H1 (cell line): ENCODE measurements at places on chromosomes 5 and 9.

- no peak for DNase-seq
These were observed 84.3 kb downstream of the CAMSAP1 start for GRCh38 chr9:135823036-135823435.

DNA sequence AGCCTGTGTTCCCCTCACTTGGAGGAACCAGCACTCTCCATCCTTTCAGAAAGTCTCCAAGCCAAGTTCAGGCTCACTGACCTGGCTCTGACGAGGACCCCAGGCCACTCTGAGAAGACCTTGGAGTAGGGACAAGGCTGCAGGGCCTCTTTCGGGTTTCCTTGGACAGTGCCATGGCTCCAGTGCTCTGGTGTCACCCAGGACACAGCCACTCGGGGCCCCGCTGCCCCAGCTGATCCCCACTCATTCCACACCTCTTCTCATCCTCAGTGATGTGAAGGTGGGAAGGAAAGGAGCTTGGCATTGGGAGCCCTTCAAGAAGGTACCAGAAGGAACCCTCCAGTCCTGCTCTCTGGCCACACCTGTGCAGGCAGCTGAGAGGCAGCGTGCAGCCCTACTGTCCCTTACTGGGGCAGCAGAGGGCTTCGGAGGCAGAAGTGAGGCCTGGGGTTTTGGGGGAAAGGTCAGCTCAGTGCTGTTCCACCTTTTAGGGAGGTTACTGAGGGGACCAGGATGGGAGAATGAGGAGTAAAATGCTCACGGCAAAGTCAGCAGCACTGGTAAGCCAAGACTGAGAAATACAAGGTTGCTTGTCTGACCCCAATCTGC, 4.7 kb upstream of the NUP214 start:
- DNase-seq, result no peak

DNA sequence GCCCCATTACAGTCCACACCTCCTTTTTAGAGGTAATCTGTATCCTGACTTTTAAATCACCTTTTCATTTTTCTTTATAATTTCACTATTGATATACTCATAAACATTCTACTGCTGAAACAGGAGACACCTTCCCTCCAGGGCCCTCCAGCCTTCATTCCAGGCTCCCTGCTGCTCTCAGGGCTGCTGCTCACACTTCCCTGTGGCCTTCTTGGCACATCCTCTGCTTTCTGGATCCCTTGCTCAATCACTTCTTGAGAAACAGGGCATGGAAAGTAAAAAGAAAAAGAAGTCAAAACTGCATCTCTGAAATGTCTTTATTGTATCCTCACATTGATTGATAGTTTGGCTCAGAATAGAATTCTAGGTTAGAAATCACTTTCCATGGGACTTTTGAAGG, 19.3 kb upstream of the WNT8A start:
- no peak for DNase-seq

DNA sequence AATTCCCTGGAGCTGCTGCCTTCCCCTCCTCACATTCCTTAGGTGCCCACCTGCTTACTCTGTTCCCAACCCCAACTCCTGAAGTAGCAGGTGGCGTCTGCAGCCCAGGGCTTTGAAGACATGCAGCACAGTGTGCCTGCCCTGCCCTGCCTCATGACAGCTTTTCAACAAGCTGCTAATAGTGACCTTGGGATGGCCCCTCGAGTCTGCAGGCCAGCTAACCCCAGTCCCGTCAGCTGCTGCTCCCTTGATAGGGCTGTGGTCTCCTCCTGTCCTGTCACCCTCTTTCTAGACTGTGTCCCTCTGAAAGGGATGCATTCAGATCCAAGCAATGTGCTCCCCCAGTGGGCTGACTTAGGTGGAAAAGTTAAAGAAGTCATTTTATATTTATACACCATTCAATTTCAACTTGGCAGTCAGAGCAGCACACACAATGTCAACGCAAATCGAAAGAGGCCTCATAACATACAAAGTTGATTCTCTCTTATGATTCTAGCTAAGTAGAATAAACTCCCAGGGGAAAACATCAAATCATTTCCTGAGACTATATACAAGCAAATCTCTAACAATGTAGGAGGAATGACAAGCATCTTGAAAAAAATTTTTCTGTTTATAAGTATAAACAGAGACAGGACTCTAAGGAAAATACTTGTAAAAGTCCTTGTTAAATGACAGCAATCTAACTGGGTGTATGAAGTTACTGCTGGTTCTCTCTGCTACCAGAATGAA, 37.9 kb downstream of the ADRB2 start:
- DNase-seq, result no peak

DNA sequence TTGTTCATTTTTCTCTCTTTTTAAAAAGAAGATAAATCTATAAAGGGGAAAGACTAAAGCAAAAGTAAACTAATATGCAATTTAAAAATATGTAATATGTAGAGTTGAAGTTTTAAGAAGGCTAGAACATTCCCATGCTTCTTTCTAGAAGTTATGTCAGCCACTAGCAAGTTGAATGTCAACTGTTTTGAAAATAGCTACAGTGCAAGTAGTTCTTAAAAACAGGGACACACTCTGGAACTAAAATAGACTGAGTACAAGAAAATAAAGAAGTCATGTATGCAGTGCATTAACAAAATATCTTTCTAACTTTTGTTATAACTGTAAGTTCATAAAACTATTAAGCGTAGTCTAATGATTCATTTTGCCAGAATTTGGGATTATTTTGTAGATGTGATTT, 7.9 kb downstream of the TMEM38B start:
- no peak for DNase-seq

DNA sequence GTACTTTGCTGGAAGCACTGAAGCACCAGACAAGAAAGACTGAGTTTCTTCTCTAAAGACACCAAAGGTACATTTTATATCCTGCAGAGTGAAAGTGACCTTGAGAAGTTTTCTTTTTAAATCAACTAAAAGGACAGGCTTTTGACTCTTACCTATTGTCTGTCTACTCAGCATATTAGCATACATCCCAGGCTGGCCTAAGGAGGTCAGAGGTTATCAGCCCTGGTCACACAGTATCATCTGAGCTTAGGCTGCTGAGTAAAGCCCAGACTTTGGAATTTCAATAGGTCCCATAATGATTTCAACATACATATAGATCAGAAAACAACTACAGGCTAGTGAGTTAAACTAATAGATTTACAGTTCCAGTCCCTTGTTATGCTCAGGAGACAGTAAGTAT, 10.1 kb upstream of the CDH9 start:
- no peak for DNase-seq

DNA sequence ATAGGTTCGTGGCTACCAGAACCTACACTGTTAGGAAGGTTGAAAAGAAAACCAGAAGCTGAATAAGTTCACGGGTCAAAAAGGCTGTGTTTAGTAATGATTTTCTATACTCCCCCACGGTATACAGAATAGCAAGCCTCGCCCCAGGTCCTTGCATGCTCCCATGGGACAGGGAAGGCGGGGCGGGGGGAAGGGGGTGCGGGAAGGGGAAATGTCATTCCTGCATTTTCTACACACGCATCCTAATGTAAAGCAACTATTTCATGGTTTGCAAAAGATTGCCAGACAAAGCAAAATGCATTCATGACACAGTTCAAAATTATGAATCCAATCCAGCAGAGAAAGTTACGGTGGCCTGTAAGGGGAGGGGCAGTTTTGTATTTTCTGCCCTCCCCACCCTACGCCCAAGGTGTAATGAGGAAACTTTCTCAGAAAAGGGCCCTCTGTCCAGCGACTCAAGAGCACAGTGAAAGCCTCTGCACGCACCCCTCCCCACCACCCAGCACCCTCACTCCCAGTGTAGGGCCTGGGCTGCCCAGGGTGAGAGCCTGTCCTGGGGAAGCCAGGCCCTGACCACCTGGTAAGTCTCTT, 105.2 kb downstream of the ROR2 start:
- DNase-seq, result no peak

GRCh38 chr9:132126680-132127236, 35.1 kb upstream of the NTNG2 start:
- DNase-seq, result no peak

DNA sequence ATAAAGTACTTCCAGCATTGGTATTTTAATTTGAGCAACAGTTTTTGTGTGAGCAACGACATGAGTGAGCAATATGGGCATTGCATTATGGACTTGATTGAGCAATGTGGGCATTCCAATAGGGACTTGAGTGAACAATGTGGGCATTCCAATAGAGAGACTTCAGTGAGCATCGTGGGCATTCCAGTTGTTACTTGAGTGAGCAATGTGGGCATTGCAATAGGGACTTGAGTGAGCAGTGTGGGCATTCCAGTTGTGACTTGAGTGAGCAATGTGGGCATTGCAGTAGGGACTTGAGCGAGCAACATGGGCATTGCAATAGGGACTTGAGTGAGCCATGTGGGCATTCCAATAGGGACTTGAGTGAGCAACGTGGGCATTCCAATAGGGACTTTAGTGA, 52.2 kb downstream of the ZCCHC7 start:
- DNase-seq, result no peak

DNA sequence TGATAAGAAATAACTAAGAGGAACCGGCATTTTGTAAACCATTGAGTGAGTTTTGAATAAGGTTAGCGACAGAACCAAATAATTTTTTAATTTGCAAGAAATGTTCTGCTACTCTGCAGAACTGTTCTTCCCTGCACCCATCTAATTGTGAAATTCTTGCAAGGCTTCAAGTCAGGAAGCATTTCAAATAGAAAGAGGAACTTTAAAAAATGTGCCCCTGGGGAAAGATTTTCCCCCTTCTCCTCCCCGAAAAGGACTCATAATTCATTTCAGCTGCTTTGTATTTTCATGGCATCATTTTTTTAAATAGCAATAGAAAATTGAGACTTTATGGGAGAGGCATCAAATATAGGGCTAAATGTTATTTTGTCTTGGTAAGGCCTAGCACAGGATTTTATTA, 180.9 kb upstream of the ANKRD55 start:
- DNase-seq, result no peak

- no peak for DNase-seq
These were observed 12.6 kb downstream of the FOXD1 start for GRCh38 chr5:73435759-73436534.

DNA sequence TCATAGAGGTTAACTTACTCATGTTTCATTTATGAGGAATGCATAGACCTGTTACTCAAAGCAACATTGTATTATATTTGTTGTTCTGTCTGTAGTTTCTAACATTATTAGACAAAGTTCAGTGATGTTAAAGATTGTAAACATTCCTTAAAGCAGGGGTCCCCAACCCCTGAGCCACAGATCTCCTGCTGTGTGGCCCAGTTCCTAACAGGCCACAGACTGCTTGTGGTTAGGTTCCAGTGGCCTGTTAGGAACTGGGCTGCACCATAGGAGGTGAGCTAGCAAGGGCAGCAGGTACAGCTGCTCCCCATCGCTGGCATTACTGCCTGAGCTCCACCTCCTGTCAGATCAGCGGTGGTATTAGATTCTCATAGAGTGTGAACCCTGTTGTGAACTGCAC, 181.1 kb downstream of the KDM4C start:
- DNase-seq, result no peak

DNA sequence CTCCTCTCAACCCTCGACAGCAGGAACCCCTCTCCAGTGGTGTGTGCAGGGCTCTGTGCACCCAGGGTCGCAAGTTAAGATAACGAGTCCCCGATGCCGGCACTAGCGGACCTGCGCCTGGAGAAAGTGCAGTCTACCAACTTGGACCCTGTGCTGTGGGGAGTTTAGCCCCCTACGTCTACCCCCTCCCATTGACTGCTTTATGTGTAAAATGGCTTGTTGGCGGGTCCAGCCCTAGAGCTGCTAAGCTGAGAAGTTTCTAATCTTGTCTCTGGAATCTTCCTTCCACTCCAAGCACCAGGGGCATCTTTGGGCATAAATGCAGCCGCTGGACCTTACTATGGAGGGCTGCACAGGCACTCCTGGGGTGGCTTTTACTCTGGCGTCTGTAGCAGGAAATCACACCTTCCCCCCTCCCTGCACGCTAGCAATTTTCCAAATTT, 7.1 kb upstream of the PITX1 start:
- no peak for DNase-seq

DNA sequence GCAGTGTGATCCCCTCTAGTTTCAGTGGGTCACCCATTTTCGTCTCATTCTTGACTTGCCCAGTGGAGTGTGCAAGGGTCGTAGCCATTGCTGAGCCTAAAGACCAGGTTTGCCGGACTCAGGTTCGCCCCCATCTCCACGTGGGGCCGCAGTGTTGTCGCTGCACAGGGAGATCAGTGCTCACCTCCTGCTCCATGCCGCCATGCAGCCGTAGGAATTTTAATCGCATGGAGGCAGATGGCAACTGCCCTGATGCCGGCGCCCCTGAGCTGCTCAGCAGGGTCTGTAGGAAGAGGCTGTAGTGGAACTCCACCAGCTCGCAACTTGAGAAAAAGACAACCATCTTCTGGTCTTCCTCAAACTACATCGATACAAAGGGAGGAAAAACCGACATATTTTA, 24.1 kb downstream of the DDX31 start:
- DNase-seq, result no peak

- DNase-seq, result no peak
These were observed 15.0 kb upstream of the PIP5K1B start for GRCh38 chr9:68690088-68690487.

GRCh38 chr5:170181902-170182301, 50.9 kb upstream of the C5orf58 start:
- no peak for DNase-seq

GRCh38 chr9:131717719-131718460, 22.0 kb downstream of the RAPGEF1 start:
- DNase-seq, result no peak

DNA sequence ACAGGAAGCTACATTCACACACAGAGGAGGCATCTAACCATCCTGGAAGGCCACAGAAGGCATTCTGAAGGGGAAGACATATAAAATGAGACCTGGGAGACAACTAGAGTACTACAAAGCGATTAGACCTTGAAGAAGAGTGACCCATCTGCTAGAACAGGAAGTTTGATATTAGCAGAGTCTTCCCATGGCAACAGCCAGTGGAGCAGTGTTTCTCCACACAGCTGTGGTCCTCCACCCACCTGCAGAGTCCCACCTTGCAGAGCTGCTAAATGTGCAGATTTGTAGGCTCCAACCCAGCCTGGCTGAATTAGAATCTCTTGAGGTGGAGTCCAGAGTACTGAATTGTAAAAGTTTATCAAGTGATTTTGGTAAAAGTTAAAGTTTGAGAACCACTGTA, 267.0 kb downstream of the CETN3 start:
- no peak for DNase-seq

DNA sequence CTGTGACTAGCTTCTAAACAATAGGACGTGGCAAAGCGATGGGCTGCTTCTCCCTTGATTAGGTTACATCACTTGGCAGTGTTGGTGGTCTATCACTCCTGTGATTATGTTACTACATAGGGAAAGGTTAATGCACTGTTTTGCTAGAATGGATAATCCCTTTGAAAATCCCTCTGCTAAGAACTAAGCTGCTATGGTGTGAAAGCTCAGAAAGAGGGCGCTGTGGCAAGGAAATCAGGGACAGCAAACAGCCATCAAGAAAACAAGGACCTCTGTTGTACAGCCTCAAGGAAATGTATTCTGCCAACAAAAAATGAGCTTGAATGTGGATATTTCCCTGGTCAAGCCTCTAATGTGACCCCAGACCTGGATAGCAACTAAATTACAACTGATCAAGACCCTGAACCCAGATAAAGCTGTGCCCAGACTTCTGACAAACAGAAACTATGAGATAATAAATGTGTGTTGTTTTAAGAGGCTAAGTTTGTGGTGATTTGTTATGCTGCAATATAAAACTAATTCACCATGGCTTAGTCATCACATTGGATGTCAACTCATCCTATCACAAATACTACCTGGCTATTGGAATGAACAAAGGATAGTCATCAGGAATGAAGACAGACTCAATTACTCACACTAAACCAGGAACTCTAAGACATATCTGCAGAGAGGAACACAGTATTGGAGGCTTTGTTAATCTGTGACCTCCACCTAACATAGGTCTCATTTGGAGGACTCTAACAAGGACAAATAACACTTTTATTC, 1215.9 kb downstream of the EFNA5 start:
- DNase-seq, result peak; percentile 29

GRCh38 chr9:91241909-91242308, 119.8 kb downstream of the AUH start:
- DNase-seq, result no peak
